ENCODE measurements at places on chromosomes 4 and X.

DNA sequence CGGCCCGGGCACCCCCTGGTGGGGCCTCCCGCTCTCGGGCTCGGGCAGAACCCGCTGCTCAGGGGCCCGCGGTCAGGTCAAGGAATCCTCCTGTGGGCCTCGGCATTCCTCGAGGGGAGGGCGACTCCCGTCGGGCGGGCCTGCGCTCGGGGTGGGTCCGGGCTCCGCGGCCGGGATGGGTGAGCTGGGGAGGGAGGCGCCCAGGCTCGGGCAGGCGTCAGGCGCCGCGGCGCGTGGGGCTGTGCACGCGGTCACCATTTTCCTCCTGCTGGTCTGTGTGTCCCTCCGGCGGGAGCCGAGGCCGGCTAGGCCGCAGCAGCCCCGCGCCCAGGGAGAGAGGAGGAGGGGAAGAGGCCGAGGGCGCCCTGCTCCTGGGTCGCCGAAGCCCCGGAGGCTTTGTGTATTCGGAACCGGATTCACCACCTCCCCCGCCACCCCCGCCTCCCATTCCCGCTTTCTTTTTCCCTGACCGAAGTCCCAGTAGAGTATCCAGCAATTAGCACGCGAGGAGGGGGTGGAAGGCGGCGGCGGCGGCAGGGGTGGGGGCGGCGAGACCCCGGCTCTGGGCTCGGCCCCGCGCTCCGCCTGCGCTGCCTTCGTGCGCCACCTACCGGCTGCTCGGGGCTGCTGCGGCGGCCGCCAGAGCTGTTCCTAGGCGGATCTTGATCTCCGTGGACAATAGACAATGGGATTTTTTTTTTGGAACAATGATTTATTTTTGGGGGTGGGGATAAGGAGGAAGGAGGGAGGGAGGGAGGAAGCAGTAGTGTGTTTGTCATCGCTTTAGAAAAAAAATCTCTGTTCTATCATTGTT is 99.0 kb upstream of the MAML3 start:
- peak; percentile 90 for DNase-seq

GRCh38 chr4:80073473-80074008 is 512 bp upstream of the ANTXR2 start:
- no peak for DNase-seq

GRCh38 chrX:10892621-10893225 is 218.4 kb upstream of the HCCS start:
- DNase-seq, result no peak

- DNase-seq, result no peak
Observed at GRCh38 chr4:70676554-70677090, 10.3 kb upstream of the JCHAIN start.

- DNase-seq, result no peak
Observed at GRCh38 chr4:82360298-82361177, 13.3 kb downstream of the HNRNPD start.

- no peak for DNase-seq
Observed at GRCh38 chr4:188911199-188911598, 772.0 kb downstream of the TRIML1 start.

DNA sequence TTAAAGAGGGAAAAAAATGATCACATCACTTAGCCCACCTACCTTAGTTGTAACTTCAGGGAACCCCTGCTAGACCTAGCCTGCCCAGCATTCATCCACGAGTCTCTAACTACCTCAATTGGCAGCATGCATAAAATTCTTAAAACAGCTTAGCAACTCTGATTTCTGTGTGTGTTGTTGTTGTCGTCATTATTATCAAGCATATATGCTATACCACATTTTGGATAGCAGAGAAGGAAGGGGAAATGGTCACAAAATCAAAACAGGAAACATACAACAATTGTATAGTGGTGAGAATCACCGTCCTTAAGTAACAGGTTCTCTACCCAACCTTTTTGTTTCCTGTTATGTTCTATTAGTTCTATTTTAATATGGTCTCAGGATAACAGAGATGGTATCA is 2.7 kb upstream of the ACOT9 start:
- DNase-seq, result no peak

DNA sequence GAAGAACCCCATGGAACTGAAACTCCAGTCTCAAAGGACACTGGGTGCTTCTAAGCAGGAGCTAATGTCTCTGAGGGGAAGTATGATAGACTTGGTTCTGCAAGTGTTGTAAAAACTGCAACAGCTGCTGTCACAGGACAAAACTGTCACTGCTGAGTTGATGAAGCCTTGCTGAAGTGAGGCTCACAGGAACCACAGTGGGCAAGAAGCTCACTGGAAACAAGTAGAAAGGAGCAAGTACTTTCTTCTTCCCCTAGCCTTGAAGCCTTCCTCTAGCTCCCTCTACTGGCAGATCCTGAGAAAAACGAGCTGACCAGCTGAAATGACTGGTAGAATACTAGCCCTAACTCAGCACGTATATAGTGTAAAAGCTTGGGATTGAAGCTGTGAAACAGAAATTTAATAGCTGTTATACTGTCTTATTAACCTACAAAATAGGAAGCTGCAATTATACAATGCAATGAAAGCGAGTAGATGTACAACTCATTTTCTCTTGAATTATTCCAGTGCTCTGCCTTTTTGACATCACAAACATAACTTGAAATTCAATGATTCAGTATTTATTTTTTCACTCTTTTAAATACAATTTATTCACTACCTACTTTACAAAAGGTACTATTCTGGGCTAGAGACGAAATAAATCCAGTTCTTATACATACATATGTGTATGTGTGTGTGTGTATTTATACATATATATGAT is 91.4 kb downstream of the GABRB1 start:
- peak; percentile 88 for DNase-seq

GRCh38 chrX:118864063-118864635 is 40.5 kb downstream of the ZCCHC12 start:
- DNase-seq, result no peak

DNA sequence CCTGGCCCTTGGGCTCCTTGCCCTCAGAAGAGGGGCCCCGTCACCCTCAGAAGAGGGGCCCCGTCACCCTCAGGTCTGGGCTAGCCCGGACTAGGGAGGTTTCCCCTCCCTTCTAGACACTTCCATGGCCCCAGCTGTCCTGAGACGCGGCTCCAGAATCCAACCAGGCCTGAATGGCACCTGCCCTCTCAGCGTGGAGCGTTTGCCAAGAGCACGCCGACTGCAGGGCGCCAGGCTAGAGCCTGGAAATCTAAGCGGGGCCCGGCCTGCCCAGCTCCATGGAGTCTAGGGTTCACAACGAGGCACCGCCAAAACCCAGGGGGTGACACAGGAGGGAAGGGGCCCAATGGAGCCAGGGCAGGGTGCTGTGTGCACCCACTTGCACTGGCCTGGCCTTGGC is 7.8 kb upstream of the ATP2B3 start:
- DNase-seq, result no peak

DNA sequence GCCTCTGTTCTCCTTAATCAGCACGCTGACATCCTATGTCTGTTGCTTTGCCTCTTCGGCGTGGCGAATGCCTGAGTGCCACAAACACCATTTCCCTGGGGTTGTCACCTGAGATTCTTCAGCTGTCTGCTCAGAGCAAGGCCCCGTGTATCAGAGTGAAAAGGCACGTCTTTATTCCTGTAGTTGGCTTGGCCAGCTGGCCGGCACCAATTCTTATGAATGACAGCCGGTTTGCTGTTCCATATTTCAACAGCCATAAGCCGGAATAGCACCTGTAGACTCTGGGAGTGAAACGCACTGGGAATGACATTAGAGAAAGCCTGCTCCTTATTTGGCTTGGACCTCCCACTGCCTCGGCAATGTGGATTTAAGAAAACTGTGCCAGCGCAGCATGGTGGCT is 89.3 kb downstream of the MGST2 start:
- DNase-seq, result no peak

DNA sequence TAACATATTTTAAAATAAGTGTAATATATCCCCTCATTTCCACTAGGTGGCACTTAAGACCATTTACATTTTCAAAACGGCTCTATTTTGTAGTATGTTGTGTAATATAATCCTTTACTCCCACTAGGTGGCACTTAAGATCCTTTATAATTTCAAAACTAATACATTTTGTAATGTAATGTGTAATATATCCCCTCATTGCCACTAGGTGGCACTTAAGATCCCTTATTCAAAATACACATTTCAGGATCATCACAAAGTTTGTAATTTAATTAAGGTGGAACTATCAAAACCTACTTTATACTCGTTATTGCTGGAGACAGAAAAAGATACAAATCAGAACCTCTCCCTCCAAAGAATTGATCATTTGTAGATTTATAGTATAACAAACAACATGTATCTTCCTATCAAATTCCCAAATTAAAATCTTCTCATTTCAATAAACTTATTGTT is 132.5 kb downstream of the ARHGAP6 start:
- peak; percentile 92 for DNase-seq

Measured in lung (tissue), 17 donors.